ENCODE measurements at places on chromosomes 5 and 9.

- no peak for DNase-seq
Observed at GRCh38 chr5:33736510-33736909, 155.3 kb downstream of the ADAMTS12 start.

DNA sequence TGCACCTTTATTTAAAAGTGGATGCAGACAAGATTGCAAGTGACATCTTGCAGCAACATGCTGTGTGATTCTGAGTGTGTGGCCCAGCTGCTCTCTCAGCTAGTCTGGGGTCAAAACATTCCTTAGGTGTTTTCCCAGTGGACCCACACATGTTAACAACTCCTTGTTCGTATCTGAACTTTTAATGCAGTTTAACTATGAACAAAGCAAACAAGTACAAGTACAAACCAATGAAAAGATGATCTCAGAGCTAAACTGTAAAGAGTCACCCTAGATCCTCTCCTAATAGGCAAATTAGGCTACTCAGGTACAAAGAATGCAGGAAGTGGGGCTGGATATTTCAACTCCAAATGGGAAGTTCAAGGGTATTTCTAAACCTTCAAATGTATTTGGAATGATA, 108.4 kb downstream of the ENTREP1 start:
- DNase-seq = no peak

GRCh38 chr9:129353697-129354336, 175.8 kb upstream of the IER5L start:
- DNase-seq = no peak

GRCh38 chr9:91477106-91477505, 53.5 kb upstream of the NFIL3 start:
- DNase-seq = no peak

DNA sequence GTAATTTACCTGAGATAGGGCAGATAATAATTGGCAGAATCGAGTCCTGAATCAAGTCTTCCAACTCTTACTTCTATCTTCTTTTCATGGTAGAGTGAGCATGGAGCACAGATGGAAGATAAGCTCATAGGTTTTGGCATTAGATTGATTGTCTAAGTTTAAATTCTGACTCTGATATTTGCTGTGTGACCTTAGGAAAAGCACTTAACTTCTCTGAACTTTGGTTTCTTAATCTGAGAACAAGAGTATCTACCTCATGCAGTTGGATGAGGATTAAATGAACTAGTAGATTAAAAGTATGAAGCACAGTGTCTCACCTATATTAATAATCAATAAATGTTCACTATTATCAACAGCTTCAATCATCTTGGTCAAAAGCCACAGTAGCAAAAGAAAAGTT, 9.4 kb upstream of the ASTN2 start:
- DNase-seq = no peak

DNA sequence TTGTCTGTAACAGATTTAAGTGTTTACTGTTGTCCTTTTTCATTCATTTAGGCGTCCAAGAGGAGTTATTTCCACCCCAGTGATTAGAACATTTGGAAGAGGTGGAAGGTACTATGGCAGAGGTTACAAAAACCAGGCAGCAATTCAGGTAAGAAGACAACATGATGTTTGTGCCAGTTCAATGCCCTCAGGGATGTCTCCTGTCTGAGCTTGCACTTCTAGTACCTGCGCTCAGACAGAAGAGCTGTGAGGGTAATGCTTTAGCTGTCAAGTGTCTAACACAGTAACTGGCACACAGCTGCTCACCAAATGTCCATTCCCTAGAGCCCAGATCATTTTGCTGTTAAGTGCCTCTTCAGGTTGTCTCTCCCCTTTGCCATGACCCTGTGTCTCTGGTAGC, 14.2 kb upstream of the PHF2 start:
- DNase-seq = no peak

DNA sequence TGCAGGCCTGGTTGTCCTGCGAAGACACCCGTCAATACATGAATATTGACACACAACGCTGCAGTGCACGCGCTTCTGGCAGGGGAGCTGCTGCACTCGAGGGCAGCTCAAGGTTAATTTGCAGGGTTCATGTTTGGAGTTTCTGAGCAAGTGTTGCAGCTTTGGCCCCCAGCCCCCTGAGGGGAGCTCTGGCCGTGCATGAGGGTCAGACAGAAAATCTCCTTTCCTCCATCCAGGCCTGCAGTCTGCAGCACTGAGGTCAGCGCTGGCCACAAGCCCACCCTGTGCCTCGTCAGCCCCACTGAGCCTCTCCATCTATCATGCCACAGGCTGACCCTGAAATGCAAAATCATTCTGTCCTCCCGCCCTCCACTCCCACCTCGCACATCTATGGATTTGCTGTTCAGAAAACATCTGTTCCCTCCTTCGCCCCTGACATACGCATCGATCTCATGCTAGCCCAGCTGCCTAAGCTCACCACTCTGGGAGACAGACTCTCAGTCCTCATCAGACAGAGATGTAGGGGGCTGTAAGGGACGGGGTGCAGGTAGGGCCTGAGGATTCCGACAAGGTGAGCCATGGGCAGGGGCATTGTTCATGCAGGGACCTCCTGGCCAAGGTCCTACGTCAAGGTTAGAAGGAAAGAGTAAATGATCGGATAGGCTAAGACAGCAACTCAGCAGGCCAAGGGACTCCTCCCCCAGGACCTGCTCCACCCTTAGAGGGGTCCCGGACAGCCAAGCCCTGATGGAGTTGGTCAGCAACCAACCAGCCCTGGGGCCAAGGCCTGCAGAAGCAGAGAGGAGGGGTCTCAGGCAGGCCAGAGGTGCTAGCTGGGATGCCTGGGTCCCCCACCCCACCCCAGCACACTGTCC, 125.1 kb downstream of the KCNIP1 start:
- DNase-seq = no peak

DNA sequence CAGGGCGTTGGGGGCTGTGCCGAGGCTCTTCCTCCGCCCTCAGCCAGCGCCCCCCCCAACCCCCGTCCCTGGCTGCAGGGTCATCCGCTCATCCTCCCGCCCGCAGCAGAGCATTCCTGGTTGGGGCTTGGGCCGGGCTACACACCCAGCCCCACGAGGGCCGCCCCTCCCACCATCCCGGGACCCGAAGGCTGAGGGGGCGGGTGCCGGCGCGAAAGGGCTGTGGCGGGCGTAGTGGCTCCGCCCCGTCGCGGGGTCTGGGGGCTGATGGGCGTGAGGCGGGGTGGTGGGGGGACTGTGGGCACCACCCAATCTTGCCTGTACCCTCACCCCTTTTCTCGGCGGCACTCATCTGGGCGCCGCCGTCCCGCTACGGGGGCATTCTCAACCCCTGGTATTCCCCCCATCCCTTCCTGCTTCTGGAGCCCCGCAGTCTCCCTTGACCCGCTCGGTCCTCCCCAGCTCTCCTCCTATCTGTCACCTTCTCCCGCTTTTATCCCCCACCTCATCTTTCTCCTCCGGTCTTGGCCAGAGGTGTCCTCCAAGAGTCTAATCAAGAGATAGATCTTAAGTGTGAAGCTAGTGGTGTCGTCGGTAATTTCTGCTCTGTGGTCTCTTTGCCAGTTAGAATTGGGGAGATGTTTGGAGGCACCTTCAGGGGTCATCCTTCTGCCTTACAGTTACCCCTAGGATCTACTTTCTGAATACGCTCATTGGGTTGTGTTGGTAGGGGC, 1.6 kb downstream of the FER start:
- DNase-seq = no peak

- no peak for DNase-seq
Observed at GRCh38 chr5:32595118-32595517, 9.8 kb downstream of the SUB1 start.

GRCh38 chr5:94345257-94345656, 273.1 kb downstream of the KIAA0825 start:
- DNase-seq = no peak

DNA sequence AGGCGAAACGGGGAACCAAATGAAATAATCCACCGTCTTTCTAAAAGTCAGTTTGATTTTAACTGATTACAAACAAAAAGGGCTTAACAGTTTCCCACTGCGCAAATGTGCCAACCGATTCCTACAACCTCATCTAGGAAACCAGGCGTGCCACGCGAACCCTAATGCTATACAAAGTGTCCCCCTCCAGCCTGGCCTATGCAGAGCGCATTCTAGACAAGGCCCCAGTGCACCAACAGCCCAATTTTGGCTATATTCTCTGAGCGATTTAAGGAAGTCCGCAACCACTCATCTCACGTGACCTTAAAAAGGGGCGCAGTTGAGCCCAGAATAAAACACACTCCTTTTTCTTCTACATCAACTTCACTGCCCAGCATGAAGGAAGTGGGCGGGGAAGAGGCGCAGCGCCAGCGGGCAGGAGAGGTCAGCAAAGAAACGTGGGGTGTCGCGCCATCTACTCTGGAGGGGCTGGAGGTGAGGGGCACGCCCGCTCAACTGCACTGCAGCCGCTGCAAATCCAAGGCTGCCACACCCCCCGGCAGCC, 779 bp downstream of the FAM13B start:
- DNase-seq = peak; percentile 9

DNA sequence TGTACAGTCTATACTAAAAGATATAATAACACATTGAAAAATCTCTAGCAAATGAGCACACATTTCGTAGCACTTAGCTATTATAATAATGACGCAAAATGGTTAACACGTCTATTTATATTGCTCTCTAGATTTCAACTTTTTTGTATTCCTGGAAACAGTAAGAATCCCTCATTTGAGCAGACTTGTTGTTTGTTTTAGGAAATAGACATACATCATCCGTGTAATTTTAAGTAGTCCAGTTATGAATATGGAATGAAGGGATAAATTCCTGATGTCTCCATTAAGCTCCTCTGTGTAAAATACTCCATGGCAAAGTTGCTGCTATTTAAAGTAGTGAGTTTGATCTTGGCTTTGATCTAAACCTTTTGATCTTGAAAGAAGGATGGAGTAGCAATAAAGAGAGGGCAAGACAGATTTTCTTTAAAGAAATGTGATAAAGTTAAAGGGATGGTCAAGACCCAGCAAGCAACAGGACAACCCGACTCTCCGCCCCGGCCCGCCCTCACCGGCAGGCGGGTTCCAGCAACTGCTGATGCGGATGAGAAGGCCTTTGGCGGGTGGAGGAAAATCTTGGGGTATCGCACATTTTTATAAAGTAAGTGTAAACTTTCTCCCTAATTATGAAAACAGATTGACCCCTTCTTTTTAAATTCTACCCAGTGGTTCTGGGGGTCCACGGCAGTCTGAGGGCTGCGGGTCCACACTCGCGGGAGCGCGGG, 277.4 kb downstream of the AOPEP start:
- no peak for DNase-seq

DNA sequence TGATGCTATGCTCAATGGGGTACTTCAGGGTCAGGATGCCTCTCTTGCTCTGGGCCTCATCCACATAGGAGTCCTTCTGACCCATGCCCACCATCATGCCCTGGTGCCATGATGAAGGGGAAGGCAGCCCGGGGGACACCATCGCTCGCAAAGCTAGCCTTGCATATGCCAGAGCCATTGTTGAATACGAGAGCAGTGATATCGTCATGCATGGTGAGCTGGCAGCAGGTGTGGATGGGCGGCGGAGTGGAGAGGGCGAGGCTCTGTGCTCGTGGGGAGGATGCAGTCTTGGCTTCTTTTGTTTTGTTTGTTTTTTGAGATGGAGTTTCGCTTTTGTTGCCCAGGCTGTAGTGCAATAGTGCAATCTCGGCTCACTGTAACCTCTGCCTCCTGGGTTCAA, 17.2 kb upstream of the SPZ1 start:
- no peak for DNase-seq

- DNase-seq = no peak
Observed at GRCh38 chr9:524008-524407, 309.3 kb downstream of the DOCK8 start.

- DNase-seq = no peak
Observed at GRCh38 chr5:172835290-172835993, 1.4 kb downstream of the ERGIC1 start.

- no peak for DNase-seq
Observed at GRCh38 chr5:83104021-83104420, 26.7 kb downstream of the XRCC4 start.

- no peak for DNase-seq
Observed at GRCh38 chr9:13719981-13720676, 440.6 kb upstream of the MPDZ start.

DNA sequence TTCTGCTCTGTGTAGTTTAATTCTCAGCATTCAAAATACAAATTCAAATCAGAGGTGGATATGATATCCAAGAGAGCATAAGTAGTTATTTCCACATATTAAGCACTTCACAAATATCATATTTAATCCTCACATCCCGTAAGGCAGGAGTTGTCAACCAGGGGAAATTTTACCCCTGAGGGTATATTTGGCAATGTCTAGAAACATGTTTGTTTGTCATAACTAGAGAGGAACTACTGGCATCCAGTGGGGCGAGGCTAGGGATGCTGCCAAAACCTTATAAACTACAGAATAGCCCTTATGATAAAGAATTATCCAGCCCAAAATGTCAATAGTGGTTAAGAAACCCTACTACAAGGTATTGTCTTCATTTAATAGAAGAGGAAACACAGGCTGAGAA, 619.4 kb downstream of the SLCO4C1 start:
- DNase-seq = no peak

Measured in stimulated activated CD8-positive, alpha-beta memory T cell treated with anti-CD3 and anti-CD28 coated beads, Interleukin-4, amount 100 ng/mL, for 4 hours (primary cell).